ENCODE measurements at places on chromosomes 1 and 21.

- no peak for DNase-seq
Observed at GRCh38 chr1:228876187-228876586, 140.9 kb downstream of the RHOU start.

DNA sequence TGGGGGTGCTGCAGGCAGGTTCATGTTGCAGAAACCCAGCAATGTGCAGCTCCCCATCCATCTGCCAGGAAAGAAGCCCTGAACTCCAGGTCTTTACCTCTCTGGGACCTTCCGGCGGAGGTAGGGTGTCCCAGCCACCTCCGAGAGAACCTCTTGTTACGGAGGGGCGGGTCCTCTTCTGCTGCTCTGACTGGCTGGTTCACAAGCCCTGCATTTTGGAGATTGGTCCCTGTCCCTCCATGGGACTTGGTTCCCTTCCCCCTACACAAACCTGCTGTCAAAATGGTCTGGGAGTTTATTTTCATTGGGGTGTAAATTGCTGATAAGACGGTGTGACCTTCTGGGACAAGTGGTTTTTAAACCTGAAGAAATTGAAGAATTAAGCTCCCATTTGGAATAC is 8.0 kb upstream of the CELSR2 start:
- no peak for DNase-seq

DNA sequence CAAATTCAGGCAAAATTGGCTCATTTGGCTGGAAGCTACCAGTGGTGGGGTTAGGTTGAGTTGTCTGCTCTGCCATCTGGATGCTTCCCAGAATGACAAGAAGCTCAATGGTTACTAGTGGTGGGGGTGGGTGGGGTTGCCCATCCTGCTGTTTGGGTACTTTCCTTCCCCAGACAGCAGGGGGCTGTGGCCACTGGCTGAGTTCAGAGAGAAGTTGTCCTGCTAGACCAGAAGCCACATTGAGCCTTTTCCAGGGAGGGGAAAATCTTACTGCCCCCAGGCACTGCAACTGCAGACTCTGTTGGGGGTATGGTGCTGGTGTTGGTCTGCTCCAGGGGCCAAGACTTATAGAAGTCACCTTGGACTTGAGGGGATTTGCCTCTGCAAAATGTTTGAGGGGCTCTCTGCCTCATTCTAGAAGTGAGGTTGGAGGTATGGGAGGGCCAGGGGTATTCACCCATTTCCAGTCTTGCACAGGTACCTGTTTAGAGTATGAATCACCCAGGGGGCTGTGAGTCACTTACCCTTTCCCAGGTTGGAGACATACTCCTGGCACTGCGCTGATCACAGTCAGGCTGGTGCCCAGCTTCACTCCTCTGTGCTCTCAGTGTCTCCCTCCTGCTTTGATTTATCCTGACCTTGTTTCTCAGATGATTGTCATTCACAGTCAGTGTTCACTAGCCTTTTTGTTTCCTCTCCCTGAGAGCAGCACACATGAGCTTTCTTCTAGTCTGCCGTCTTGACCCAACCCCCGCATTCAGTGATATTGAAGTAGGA is 89.1 kb upstream of the NEGR1 start:
- DNase-seq = no peak

DNA sequence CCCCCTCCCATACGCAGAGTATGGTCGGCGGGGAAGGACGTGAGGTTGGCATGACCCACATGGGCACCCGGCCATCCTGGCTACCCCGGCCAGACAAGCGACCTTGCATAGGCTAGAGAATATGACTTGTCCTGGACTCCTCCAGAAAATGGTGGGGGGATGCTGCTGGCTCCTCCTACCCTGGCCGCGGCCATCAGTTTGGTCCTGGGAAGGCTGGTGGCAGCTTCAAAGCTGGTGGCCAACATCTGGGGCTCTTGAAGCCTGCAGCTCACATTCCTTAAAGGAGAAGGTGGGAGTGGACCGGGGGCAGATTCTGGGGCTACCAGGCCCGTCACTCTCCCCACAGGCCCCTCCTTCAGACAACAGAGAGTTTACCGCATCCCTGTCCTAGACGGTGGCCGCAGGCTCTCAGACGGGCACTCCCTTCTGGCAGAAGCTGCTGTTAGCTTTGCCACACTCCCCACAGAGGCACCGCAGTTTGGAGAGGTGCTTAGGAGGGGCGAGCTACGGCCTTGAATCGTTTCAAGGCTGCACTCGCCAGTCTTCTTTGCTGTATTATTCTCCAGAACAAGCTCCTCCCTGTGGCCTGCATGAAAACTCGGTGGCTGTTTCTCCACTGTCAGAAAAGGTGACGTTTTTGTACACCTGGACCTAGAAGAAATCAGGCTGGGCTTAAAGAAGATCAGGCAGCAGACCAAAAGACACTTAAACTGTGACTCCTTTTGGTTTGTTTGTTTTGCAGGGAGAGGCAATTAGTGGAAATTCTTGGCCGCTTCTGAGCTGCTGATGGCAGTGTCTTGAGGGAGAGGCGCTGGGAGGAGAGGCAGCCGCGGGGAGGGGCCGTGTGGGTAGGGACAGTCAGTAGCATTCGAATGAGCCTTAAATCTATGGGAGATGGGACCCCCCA is 68.0 kb downstream of the RUNX3 start:
- no peak for DNase-seq

DNA sequence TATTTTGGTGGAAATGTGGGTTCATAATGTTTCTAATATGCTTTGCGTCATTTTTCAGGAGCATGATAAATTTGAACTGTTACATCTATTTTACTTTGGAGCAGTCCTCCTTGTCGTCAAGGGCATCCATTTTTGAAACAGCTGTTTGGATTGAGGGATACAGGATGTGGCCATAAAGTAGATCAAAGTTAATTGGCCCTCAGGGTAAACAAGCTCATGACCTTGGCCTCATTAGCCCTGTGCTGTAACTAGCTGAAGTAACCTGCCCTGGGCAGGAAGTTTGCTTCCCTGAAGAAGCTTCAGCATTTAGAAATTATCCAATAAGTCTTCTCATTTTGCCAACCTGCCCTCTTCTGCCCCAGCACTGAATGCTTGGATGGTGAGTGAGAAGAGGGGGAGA is 24.8 kb upstream of the RGL1 start:
- DNase-seq = no peak

DNA sequence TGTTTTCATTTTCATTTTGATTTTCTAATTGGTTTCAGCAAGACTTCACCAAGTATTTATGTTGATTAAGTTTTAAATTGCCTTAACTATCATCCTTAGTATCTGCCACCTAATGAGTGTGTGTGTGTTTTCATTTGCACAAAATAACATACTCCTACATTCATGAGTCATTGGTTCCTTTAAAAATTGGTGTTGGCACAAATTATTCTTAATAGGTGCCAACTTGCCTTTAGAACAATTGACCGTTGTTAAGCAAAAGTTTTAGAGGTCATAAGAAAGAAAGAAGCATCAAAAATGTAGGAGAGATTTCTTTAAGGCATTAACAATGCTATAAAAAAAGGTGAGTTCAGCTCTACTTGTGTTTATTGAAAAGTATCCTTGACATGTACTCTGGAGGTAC is 77.5 kb downstream of the FNBP1L start:
- no peak for DNase-seq

DNA sequence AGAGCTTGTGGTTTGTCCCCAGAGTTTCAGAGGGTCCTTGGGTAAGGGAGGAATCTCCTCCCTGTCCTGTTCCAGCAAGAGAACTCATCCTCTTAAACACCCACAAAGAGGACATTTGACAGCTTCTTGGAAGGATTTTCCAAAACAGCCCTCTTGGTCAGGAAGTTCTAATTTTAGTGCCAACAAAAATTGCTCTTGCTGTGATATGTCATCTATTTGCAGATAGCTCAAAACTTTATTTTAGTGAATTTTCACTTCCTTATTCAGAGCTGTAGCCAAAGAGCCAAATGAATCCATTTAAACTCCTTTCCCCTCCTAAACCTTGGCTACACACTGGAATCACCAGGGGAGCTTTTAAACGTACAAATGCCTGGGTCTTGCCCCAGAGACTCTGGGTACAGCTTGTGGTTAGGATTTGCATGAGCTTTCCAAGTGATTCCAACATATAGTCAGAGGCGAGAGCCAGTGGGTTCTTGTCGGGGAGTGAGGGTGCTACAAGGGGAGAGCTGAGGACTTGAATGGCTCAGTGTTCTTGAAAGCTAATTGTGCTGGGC is 11.8 kb upstream of the RASSF5 start:
- no peak for DNase-seq

GRCh38 chr1:160641323-160642280 is 5.2 kb downstream of the SLAMF1 start:
- DNase-seq = no peak

GRCh38 chr1:155379180-155379579 is 58.5 kb downstream of the RUSC1 start:
- no peak for DNase-seq

Measured in activated CD4-positive, alpha-beta T cell treated with anti-CD3 and anti-CD28 coated beads, Interleukin-2, amount 50 U/mL, for 16 hours (primary cell).